Nephron progenitor cell (in vitro differentiated cells): ENCODE measurements at places on chromosomes 6 and 20.

DNA sequence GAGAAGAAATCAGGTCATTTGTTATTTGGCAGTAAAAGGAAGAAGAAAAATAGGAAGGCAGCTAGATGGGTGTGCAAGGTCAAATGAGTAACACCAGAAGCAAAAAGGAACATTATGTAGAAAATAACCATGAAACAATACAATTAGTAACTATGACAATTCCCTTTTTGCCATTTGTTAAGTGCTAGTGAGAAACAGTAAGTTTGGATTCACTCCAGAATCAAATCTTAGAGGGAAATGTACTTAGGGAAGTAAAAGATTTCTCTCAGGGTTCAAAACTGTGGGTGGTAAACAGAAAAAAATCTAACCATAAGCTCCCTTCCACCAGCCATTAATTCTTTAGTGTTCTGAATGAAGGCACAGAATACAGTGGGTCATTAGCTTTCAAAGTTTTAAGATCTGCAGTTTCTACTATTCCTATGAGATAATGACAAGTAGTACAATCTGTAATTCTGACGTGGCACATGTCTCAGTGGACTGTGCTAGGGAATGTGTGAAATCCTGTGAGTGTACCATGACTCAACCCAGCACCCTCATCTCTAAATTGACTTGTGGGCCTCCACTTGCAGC is 17.1 kb downstream of the REPS1 start:
- no peak for DNase-seq

DNA sequence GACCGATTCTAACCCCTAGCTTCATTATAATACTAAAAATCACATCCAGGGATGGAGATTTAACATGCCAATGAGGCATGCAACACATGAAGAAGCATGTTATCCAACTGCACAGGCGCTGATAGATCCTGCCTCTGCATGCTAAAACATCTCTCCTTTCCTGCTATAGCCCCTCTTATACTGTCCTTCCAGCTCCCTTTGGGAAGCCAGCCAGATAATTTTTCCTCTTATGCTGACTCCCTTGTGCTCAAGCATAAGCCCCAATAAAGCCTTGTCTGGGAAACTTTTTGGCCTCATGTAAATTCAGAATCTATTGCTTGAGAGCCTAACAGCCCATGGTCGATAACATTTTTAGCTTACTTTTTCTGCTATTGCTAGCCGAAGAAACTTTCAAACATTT is 404.3 kb downstream of the EPM2A start:
- no peak for DNase-seq

- no peak for DNase-seq
These were observed 28.9 kb downstream of the EIF2S2 start for GRCh38 chr20:34083137-34083536.

GRCh38 chr6:23620911-23621401 is 505.1 kb upstream of the NRSN1 start:
- DNase-seq, result no peak

DNA sequence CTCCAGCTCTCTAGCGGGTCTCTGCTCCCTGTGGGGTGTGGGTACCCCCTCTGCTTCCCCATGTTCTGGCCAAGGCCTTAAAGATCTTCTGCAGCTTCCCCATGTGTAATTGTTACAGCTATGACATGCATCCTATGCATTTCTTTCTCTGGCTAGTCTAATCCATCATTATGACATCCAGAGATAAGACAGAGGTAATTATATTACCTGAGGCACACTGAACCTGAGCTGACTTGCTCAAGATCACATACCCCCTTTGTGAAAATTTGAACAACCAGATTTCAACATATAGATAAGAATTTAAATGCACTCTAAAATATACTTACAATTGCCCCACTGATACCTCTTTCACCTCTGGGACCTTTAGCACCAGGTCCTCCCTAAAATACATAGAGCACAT is 102.4 kb downstream of the COL12A1 start:
- DNase-seq, result no peak

DNA sequence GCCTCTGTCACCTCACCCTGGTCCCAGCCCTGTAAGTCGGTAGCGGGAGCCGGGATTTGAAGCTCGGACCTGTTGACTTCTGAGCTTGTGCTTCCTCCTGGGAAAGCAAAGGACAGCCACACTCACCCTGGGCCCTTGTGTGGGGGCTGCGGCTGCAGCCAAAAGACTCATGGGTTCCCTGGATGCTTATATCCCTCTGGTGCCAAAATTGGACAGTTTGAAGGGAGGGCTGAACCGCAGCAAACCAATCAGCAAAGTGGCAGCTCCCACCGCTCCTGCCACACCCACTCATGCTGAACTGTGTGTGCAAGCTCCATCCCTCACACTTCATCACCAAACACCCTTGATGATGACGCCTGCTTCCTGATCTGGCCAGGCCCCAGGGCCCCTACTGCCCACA is 3.9 kb upstream of the CCN5 start:
- DNase-seq, result no peak

DNA sequence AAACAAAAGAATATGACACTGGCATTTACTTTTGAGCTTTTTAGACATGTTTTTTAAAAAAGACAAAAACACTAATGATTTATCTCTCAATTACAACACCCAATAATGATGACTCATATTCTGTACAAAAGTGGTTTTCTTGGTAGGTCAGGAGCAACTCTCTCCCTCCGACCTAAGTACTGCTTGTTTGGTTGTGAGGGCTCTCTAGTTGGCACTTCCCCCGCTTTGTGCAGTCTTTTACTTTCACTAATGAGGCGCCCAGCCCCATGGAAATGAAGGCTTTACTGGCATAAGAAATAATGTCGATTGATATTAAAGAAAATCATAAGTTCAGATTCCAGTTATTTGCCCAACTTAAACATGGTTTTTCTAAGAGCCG is 1.3 kb downstream of the KPNA5 start:
- no peak for DNase-seq

- DNase-seq, result no peak
These were observed 9.3 kb upstream of the NQO2 start for GRCh38 chr6:2990248-2990931.

- DNase-seq, result no peak
These were observed 3.9 kb downstream of the NPEPL1 start for GRCh38 chr20:58696411-58696961.

DNA sequence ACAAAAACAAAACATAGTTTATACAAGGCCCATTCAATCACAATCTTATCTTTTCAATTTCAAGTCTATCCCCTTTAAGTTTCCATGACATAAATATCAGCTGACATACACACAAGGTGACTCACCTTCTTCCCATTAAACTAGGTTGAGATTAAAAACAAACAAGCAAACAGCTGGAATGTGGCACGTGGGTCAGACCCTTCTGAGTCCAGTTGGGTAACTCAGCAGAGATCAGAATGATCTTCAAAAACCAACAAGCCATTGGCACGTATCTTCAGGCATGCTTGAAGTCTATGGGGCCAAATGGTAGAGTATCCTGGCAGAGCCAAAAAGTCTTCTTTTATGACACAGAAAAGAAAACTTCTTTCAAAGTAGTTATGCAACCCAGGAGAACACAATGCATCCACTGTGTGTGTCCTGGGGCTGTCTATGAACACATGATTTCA is 603.5 kb upstream of the CITED2 start:
- DNase-seq, result no peak

DNA sequence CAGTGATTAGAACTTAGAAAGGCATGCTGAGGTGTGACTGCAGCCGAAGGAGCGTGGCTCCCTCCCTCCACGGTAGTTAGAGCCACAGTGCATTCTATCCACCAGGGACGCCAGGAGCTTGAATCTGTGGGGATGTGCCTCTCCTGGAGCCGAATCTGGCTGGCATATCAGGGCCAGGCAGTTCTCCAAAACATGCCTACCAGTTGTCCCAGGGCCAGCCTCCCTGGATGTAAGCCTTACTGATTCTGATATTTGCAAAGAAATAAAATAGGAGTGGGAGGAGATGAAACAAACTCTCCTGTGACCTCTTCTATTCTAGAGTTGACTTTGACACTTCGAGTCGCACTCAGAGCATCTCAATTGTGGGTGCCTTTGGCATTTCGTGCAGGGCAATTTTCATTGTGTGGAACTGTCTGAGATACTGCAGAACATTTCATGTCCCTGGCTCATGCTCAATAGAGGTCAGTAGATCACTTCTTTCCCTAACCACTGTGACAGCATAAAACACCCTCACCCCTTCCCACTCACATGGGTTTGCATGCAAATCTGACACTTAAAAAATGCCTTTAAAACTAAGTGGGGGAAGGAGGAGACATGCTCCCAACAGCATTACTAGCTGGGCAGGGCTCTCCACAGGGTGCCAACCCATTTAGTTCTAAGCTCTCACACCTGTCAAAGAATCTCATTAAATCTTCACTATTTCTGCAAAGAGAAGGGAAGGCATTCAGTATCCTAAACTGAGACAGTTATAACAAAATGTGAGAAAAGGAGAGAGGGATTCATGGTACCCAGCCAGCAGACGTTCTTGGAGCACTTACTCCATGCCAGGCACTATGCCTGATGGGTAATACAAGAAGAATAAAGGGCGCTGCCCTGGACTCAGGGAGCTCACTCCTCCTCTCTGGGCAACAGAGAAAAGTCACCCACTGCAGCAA is 378.9 kb downstream of the PREX1 start:
- DNase-seq, result no peak

DNA sequence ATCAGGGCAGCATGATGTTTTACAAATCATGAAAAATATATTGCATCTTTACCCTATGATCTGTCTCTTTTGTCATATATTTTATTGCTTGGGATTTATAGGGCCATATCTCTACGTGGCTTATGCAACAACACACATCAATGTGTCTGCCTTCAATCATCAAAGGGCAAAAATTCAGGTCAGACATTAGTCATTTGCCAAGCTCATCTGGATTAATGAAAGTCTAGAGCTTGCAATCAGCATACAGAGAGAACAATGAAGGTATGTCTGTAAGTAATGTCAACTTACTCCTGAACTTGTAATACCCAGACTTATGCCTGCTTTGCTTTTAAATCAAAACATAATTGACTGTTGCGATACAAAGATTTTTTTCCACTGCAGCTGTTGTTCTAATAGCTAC is 282.7 kb downstream of the HAO1 start:
- no peak for DNase-seq

DNA sequence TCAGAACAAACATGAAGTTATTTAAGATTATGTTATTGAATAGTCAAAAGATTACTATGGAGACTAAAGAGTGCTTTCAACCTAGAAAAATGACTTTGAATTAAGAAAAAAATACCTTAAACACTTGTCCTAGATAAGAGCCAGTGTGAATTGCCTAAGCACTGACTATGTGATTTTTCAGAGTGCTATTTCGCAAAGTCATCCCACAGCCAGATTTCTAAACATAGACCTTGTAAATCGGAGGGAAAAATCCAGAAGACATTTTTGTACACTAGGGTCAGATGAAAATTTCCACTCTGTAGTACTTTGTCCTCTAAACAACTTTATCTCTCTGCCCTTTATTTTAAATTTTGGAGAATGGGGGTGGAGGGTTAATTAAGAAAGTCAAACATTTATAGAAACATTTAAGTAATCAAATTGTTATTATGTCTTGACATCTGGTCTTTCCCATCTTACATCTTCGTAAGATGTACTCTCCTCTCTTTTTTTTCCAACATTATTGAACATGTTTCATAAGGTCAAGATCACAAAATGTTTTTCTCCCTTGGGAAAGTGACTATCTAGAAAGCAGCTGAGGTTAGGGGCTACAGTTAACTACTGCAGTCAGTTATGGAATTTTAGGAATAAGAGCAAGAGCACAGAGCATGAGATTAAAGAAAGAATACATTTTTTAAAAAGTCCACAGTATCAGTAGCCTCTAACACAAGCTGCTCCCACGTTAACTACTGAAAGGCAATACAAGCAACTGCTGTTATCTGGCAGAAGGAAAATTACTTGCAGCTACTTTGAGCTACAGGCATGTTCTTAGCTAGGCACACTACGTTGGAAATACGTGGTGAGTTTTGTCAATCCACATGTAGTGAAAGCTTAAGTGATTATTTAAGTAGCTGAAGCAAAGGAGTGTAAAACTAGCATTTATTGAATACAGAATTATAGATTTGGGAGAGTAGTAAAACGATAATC is 648.5 kb downstream of the HTR1B start:
- DNase-seq, result no peak

DNA sequence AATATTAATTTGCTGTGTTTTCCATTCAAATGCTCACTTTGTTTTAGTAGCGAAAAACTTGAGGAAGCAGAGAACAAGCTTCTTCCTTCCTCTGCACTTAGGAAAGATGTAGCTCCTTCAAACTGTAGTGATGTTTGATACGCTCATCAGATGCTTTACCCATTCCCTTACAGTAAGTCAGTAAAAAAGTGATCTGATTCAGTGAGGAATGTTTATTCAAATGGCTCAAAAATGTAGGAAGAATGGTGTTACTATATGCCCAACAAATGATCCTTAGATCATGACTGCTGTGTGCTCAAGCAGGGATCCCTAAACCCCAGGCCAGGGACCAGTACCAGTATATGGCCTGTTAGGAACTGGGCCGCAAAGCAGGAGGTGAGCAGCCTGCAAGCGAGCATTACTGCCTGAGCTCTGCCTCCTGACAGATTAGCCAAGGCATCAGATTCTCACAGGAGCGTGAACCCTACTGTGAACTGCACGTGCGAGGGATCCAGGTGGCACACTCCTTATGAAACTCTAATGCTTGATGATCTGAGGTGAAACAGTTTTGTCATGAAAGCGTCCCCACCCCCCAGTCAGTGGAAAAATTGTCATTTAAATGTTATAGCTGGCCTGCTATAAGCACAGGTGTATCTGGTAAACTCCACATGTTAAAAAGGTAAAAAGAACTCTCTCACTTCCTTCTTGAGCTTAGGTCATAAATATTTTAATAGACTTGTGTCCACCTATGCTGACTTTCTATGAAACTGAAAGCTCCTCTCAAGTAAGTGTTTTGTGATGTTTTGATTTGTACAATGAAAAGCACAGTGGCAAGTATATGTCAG is 187.2 kb downstream of the FOXC1 start:
- DNase-seq, result no peak

- DNase-seq, result peak; percentile 67
These were observed 161.8 kb upstream of the SCGN start for GRCh38 chr6:25490018-25490801.

- DNase-seq, result no peak
These were observed 38.0 kb downstream of the VGLL2 start for GRCh38 chr6:117303323-117303722.

- DNase-seq, result no peak
These were observed 48.8 kb upstream of the CDH22 start for GRCh38 chr20:46357030-46357514.

- no peak for DNase-seq
These were observed 98.7 kb downstream of the SULF2 start for GRCh38 chr20:47686545-47686944.

DNA sequence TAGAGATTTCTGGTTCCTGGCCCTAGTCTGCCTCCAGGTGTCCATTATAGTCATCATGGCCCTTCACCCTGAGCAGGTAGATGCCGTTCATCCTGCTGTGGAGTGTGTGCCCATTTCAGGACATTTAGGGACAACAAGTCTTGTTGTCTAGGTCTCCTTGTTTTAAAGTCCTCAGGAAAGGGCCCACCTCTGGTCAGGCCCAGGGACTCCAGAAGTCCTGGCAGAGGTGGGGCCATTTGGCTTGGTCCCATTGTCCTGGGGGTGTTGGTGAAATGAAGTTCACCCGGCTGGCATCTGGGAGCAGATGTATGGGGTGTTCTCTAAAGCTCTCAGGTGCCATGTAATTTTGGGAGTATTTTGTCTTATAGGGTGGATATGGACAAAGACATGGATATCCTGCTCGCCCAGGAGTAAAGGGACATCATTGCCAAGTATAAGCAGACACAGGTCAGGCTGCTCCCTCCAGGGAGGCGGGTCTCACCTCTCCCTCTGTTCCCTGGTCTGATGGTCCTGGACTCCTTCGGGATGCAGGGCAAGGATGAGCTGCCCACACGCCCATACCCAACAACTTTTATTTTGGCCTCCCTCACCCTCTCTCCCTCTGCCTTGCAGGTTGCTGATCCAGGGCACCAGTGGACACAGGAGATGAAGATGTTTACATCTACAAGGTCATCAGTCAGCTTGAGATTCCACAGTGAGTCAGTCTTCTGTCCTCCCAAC is 31.7 kb upstream of the MAS1L start:
- DNase-seq, result no peak
